ENCODE measurements at places on chromosomes 6 and 20.

DNA sequence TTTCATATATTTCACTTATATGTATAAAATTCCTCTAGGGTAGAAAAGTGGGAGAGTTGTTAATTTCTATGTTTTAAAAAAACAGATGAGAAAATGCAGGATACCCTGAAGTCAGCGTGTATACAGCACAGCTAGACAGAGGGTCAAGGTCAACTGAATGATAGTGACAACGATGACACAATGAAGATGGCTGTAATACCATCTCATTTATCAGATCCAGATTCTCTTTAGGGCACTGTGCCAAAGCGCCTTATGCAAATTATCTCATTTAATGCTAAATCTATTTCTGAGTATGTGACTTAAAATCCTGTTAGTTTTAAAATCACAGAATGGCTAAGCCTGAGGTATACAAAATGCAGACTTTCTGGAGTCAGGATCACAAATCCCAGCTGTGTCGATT lies 431.4 kb upstream of the RUNX2 start:
- DNase-seq, result no peak

DNA sequence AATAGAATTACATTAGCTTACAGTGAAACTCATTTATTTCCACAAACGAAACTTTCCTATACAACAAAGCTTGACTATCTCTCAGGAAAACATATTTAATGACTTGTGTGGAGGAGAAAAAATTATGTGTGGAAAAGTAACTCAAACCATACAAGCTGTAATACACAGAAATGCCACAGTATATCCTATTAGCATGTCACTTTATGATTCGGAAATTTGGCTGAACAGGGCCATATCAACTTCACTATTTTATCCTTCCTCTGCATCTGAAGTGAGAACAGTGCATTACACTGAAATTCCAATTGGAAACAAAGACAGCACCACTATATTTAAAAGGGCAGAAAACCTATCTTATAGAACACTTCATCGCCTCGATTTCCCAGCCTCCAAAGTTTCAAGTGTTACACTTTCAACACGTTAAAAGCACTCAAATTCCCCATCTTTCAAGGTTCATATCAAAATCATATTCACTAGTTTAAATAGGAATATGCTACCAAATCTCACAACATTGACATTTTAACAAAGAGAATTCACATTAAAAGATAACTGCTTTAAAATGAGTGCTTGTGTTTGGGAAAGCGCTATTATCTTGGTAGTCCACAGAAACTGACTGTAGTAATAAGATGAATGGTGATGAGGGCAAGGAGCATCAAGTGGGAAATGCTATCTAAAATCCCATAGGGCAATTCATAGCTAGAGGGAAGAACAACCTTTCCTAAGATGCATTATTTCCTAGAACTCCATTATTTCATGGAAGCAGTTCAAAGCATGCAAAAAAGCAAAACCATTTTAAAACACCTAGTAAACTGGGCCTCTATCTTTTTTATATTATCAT lies 1.8 kb downstream of the REV3L start:
- DNase-seq, result peak; percentile 35

DNA sequence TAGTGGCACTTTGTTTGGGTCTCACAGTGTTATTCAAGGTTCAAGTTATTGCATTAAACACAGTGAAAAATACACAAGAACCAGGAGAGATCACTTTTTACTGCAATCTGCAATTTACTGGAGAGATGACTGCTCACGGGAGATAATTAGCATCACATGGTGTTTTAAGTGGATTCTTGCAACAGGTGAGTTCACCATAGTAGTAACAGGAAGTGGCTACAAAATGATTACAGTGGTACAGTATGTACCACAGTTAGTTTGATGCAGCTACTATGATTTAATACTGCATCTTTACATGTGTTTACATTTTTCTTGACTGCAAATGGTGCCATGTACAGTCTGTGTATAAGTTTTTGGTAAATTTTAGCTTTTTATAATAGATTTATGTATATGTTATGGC lies 96.5 kb upstream of the SCP2D1 start:
- peak; percentile 3 for DNase-seq

DNA sequence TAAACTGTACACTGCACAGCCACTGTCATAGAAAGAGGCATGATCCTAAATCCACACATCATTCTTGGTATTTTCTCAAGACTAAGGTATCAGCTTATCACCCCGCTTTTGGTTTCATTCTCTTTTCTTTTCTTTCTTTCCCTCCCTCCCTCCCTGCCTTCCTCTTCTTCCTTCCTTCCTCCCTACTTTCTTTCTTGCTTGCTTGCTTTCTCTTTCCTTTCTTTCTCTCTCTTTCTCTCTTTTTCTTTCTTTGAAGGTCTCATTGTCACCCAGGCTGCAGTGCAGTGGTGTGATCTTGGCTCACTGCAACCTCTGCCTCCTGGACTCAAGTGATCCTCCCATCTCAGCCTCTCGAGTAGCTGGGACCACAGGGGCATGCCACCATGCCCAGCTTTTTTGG lies 81.1 kb downstream of the MAP7 start:
- no peak for DNase-seq

GRCh38 chr6:28757429-28758045 lies 166.2 kb downstream of the TRIM27 start:
- DNase-seq, result no peak

DNA sequence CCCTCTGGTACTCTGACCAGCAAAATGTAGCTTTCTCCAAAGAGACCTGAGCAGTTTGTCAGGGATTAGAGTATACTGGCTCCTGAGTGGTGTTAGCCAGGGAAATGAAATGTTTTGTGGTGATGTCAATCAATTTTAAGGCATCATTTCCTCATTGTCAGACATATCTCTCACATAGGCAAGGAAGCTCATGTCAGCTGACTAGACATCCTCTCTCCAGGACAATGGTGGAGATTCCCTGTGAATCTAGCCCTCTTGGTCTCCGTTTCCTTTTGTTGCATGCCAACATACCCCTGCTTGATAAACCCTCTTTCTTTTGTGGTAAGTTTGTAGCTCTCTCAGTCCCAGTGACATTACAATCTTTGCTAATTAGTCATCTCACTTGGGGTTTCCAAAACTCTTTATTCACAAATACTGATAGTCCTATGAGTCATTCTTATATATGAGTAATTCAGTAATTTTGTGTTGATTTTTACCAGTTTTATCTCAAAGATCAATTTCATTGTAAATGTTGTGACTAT lies 135.6 kb upstream of the PTPRK start:
- DNase-seq, result no peak

DNA sequence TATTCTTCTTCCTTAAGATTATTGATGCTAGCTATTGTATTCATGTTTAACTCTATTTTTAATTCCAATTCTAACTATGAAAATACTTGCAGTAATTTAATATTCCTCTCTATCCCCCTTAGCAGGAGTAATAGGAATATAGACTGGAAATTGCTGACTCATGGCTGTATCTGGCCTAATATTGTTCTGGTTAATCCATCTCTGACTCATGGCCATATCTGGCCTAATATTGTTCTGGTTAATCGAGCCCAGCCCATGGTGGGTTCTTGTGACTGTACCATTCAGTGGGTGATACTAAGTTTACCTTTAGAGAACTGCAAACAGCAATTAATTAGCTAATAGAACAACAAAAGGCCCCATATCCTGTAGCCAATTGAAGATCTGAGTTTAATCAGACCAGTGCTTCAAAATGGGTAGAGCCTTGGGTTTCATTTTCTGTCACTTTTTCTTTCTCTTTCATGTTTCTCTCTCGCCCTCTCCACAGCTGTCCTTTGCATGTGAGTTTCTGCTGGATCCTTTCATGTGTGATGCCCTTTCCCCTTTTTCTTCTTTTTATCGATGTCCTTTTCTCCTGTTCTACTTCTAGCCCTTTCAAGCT lies 50.6 kb downstream of the SLC22A3 start:
- DNase-seq, result no peak

DNA sequence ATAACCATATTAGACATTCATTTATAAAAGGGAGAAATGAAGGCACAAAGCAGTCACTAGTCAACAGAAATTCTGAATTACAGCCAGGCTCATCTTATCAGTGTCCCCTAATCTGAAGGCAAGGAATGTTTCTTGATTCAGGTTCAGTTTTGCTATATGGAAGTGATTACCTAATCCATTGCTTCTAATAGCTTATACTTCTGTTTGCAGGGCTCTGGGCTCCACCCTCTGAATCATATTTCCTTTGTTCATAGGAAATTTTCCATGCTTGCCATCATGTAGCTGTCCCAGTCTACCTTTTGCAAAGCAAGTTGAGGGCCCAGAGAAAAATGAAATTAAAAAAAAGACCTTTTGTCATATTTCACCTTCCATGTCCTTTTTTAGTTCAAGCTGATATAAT lies 96.0 kb downstream of the LCA5 start:
- no peak for DNase-seq

GRCh38 chr6:53431704-53432103 lies 83.0 kb upstream of the ELOVL5 start:
- no peak for DNase-seq

GRCh38 chr6:158152659-158153058 lies 15.4 kb downstream of the SERAC1 start:
- DNase-seq, result no peak

GRCh38 chr6:17758119-17758518 lies 51.4 kb upstream of the NUP153 start:
- DNase-seq, result no peak

GRCh38 chr6:144581812-144582537 lies 296.8 kb downstream of the UTRN start:
- peak; percentile 18 for DNase-seq

DNA sequence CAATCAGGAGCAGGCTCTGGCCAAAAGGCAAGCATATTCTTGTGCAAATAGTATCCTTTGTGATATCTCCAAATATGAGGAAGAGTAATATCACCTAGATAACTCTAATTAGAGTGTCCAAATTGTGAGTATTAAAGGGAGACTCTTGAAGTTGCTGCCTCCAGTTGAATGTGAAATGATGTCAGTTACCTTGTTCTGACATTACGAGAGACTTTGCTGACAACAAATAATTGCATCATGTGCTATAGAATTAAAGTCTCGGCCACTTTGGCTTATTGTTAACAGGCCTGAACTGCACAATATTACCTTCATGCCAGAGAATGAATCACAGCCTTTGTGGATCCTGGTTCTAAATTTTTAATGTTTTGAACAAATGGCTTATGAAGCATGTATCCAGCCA lies 106.5 kb downstream of the AIG1 start:
- DNase-seq, result no peak

GRCh38 chr6:37218061-37218460 lies 39.5 kb upstream of the TBC1D22B start:
- no peak for DNase-seq

DNA sequence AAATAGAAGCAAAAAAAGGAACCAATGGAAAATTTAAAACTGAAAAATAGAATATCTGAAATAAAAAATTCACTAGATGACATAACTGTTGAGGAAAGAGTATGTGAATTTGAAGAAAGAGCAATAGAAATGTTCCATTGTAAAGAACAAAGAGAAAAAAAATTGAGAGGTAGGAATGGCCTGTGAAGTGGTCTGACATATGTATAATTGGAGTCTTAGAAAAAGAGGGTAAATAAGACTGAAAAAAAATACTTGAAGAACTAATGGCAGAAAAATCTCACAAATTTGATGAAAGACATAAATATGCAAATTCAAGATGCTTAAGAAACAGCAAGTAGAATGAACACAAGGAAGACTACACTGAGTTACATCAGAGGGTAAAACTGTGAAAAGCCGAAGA lies 93.4 kb downstream of the QKI start:
- no peak for DNase-seq

Measured in NCI-H2227 treated with DMSO at 0.1 percent for 48 hours (cell line).